ENCODE measurements at places on chromosomes 2 and 18.

GRCh38 chr2:120348737-120349439 is 3.0 kb downstream of the INHBB start:
- DNase-seq = no peak

DNA sequence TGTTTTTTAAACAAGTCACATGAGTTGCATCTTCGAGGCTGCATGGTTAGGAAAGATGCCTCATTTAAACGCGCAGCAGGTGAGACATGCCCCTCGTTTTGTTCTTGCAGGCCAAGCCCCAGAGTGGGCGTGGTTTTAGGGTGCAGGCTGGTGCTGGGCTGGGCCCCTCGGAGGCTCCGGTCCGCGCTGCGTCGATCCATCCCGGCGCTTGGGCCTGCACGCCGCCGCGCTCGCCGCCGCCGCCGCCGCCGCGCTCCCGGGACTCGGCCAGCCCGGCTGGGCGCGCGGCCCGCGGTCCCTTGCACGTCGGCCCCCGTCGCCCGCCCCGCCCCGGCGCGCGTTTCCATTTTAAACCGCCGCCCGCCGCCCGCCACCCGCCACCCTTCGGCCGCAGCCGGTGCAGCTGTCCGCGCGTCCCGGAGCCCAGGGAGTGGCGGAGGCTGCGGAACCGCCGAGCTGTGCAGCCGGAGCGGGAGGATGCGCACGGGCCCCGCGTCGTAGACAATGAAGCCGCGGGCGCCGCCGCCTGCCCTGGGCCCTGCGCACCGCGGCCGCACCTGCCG is 175.5 kb downstream of the AGAP1 start:
- no peak for DNase-seq

GRCh38 chr2:233264667-233265066 is 13.2 kb downstream of the ATG16L1 start:
- no peak for DNase-seq

DNA sequence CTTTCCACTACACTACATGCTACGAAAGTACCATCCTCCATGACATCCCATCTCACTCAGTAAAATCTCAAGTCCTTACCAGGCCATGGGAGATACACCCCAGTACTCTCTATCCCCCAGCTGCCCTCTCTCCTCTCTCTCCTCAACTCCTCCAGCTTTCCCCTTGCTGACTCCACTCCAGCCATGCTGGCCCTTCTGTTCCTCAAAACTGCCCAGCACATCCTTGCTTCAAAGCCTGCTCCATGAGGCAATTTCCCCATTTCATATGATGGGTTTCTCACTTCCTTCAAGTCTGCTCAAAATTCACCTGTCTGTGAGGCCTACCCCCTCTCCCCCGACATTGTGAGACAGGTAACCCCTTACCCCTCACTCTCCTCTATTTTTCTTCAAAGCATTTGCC is 8.6 kb downstream of the CHN1 start:
- no peak for DNase-seq

DNA sequence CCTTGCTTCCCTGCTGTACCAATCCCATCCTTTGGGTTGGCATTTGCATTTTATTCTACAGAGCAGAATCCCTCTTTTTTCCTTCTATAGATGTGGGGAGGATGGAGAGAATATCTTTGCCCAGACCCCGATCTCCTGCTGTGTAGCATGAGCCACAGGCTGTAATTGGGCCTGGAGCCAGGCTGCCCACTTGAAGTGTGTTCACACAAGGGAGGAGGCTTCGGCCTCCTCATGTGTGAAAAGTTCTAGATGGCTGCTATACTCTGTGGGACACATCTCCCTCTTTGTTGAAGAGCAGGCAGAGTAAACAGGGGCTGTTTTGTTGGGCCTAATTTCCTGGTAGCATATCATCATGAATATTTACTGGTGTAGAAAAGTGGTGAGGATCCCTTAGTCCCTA is 126.3 kb downstream of the XRCC5 start:
- DNase-seq = no peak

DNA sequence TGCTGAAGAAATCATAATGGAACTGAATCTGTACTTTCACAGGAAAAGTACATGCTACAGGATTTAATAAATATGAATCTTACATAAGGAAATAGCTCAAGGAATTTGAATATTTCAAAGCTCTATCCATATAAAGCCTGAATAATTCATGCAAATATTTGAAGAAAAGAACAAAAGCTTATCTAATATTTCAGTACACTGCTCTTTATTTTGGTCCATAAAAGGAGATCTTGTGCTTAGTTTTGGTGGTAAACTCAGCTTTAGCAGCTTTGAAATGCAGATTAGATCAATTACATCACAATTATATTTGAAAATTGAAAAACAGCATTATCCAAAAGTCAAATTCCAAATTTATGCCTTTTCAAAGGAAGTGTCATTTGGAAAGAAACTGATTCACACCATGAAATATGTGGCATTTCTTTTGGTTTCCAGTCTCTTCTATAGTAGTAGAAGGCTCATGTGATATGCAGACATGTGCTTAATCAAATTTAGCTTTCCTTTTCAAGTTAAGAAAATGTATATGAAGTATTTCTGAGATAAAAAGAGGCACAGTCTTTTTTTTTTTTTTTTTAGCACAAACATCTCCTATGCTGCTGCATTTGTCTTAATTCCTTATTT is 42.1 kb upstream of the MAP4K3 start:
- DNase-seq = no peak

- DNase-seq = no peak
These were observed 22.5 kb upstream of the SIGLEC15 start for GRCh38 chr18:45802814-45803492.

DNA sequence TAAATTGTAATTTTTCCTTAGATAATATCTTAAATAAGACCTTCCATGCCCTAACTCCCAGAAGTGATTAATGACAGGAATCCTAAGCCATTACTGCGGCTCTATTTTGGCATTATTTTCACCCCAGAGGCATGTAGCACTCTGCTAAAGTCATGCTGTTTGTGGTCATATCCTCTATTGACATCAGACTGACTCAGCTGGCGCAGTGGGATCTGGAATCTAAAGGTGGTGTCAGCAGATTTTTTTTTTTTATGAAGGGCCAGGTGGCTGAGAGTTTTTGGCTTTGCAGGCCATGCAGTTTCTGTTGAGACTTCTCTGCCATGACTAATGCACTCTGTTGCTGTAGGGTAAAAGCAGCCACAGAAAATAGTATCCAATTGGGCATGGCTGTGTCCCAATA is 64.1 kb upstream of the ACVR1C start:
- no peak for DNase-seq

DNA sequence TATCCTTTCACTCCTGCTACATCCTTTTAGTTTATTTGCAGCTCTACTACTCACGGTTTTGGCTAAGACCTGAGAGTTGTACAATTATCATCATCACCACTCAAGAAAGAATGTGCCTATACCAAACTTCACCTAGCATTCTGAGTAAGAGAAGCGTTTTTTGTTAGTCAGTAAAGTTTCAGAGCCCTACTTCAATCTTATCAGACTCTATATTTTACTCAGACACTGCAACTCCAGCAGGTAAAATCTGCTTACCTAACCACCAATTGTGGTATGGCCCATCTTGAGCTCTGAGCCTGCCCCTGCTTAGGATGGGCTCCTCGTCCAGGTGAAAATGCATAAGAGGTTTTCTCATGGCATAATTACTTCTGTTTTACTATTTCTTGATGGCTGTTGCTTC is 37.1 kb downstream of the ICOS start:
- DNase-seq = no peak

GRCh38 chr18:7025194-7025593 is 92.4 kb downstream of the LAMA1 start:
- no peak for DNase-seq

DNA sequence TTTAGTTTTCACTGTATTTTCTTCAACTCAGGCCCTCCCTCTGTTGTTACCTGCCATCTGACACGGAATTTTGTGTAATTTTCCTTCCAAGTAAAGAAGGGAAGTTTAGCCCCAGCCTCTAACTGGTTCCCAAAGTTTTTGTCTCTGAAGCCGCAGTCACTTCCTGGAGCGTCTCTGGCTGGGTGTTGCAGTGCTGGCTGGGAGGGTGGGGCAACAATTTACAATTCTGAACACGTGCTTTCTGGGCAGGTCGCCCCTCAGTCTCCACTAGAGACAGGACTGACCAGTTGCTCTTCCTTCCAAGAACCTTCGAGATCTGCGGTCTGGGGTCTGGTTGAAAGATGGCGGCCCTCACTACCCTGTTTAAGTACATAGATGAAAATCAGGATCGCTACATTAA is 3.5 kb downstream of the CNDP2 start:
- peak; percentile 16 for DNase-seq

Data from stimulated activated CD8-positive, alpha-beta memory T cell treated with anti-CD3 and anti-CD28 coated beads, Interleukin-7, amount 100 ng/mL, for 1 hour (primary cell).